ENCODE measurements at places on chromosomes 6 and 20.

- no peak for DNase-seq
These were observed 176.0 kb downstream of the TAF4 start for GRCh38 chr20:61889659-61890058.

DNA sequence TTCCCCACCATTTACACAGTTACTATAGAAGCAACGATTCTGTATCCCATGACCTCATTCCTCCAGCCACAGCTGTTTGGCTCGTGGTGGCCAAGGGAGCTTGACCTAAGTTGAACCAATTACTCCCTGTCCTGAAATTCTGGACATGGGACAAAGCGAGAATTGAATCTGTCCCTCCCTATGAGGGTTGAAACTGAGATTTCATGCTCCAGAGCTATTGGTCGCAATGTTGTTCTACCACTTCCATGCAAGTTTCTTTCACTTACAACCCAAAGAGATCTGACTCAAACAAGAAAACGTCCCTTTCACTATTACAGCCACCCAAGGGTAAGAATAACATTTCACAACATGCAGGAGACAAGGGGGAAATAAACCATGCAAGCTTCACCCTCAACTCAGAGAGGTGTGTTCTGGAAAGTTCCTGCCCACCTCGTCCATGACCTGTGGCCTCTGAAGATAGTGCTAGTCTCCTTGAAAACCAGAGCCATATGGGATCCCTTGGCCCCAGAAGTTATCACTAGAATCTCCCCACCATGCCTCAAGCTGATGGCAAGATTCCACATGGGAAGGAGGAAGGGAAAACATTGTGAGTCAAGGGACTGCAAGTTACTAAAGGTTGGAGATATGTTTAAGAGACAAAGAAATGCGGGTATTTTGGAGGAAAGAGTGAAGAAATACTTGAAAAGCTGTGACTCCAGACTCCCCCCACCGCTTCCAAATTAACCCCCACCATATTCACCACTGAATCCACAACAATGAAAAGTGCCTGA, 74.5 kb upstream of the SRSF6 start:
- no peak for DNase-seq

DNA sequence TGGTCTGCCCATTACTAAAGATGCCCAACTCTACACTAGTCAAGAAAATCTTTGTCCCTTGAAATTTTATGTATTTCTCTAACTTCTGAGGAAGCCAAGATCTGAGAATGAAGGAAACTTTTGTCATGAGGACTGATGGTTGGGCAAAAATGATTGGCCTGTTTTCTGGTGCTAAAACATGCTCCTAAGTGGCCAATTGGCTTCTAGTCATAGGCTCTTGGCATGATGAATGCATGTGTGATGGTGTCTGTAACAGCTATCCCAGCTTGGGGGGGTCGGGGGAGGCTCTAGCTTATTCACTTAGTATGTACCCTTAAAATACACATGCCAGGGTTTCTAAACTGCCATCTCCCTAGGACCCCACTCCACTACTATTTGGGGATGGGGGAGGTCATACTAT, 228.6 kb downstream of the ZNF217 start:
- DNase-seq, result no peak

DNA sequence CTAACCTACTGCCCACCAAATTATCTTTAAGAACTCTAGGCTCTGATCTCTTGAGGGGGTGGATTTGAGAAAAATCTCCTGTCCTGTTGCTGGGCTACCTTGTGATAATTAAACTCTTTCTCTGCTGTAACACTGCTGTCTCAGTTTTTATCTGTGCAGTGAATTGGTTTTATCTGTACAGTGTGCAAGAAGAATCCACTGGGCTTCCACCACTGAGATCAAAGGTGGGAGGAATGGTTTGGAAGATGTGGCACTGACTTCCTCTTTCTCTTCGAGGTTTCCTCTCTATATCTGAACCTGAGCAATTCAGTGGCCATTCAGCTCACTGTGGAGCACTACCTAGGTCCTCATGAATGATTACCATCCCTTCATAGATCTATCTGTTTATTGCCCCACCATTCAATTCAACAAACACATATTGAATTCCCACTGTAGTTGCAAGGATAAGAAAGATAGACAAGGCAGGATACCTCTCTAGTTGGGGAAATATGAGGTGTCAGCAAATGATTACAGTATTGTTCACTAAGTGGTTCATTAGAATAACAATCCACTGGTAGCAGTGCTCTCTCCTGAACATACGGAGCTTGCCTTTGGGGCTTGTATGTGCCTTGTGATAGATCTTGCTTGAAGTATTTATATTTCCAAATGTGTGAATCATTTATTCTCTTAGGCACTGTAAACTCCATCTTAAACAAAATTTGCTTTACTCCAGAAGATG, 172.1 kb upstream of the ARG1 start:
- no peak for DNase-seq

- DNase-seq, result no peak
These were observed 297 bp downstream of the POM121L2 start for GRCh38 chr6:27311806-27312145.
